ENCODE measurements at places on chromosomes 4 and X.

DNA sequence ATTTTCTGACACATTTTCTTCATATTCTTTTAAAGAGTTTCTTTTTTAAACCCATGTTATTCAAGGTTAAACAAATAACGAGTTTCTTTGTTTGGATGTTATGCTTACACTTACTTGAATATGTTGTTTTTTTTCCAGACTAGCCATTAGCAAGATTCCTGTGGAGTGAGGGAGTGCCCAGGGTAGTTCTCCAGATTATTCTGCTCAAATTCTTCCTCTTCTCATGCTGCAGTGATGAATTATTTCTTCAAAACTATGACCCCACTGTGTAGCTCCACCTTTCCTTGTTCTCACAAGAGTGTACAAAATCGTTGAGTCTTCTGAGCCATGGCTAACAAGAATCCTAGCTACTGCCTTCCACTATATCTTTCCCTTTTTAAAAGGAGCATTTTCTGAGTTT, 134.1 kb upstream of the ELOVL6 start:
- no peak for DNase-seq

- no peak for DNase-seq
Observed at GRCh38 chrX:105697984-105698781, 124.2 kb upstream of the NRK start.

GRCh38 chr4:20044502-20044911, 207.2 kb upstream of the SLIT2 start:
- DNase-seq, result no peak

GRCh38 chr4:56469489-56470210, 2.2 kb downstream of the SRP72 start:
- DNase-seq, result no peak

Data from CD8-positive, alpha-beta T cell (primary cell).